ENCODE measurements at places on chromosomes 7 and 10.

- no peak for DNase-seq
These were observed 170.0 kb upstream of the MKLN1 start for GRCh38 chr7:131157530-131158243.

DNA sequence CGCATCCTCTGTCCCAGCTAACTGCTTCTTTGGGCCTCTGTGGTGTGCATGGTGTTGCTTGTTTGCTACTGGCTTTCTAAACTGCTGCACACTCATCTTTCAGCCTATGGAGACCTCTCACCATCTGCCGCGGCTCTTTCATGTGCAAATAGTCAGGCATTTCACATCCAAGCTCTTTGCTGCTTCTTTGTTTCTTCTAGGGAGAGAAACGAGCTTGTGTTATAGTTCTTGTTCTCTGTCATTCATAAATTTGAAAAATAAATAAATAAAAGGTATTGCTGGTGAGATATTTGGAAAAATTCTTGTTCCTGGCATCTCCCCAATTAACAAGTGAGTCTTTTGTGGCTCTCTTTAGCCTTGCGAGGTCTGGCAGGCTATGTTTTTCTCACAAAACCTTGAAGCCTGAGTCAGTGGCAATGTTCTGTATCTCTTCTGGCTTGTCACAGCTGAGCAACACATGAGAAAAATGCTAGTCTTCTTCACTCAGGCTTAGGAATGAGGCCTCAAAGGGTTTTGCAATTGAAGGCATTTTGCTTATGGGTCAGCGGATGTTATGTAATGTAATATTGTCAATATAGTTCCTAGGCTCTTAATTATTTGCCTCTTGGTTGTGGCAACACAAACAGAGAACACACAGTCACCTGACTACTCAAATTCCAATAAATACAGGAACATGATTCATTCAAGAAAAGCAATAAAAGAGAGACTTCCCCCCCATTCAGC lies 274.0 kb downstream of the FRMD4A start:
- no peak for DNase-seq

GRCh38 chr10:48509974-48510692 lies 94.7 kb downstream of the ARHGAP22 start:
- DNase-seq, result no peak

DNA sequence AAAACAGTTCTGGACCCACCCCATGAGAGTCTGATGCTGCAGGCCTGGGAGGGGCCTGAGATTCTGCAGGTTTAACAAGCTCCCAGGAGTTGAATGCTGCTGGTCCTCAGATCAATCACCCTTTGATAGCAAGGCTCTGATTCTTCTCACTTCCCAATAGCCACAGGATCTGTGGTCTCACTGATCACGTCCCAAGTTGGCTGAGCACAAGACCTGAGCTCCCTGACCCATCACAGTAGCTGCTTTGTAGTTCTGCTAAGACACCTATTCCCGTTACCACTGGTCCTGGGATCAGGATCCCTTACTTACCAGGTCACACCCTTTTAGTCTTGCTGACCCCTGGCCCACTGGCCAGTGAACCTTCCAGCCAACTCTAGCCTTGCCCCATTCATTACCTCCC lies 372.8 kb downstream of the PHTF2 start:
- no peak for DNase-seq

GRCh38 chr7:103640031-103640779 lies 194.2 kb upstream of the SLC26A5 start:
- no peak for DNase-seq

GRCh38 chr10:114404171-114405010 lies at the start of gene AFAP1L2:
Gene AFAP1L2, minus strand, starts transcription at chr10:114404502. Its CDS starts 47 bp downstream, at chr10:114404455.
- peak; percentile 62 for DNase-seq

DNA sequence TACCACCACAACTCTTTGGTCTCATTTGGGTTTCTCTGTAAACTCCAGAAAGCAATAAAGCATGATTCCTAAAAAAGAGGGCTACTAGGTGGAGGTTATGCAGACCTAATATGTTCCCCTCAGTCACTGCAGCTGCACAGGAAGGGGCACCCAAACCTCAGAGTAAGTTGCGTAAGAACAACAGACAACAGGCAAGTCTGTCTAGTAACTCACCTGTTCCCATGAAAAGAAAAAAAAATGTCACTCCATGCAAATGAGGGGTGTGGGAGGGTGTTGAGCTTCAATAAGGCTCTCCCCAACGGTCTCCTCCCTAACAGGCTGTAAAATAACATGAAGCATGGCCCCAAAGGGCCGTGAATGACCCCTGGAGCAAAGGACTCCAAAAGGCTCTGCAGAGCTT lies 461.4 kb downstream of the KCNMA1 start:
- DNase-seq, result no peak

DNA sequence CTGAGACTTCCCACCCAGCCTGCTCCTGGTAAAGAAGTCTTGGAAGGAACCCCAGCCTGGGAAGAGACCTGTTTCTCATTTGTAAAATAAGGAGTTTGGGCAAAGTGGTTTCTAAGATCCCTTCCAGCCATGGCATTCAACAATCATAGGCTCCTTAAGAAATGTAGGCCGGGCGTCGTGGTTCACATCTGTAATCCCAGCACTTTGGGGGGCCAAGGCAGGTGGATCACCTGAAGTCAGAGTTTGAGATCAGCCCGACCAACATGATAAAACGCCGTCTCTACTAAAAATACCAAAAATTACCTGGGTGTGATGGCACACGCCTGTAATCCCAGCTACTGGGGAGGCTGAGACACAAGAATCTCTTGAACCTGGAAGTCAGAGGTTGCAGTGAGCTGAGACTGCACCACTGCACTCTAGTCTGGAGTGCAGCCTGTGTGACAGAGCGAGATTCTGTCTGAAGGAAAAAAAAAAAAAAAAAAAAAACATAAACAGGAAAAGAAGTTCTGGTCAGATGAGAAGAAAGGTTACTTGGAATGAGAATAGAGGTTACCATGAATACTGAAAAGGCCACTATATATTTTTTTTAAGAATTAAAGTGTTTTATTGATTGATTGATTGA lies 15.9 kb downstream of the DLG5 start:
- peak; percentile 41 for DNase-seq

- DNase-seq, result no peak
These were observed at the start of gene TMUB1 for GRCh38 chr7:151083071-151083823. Gene TMUB1, minus strand, starts transcription at chr7:151083493. Its CDS starts 930 bp downstream, at chr7:151082563.

- no peak for DNase-seq
These were observed 703.5 kb downstream of the GATA3 start for GRCh38 chr10:8758029-8758428.

DNA sequence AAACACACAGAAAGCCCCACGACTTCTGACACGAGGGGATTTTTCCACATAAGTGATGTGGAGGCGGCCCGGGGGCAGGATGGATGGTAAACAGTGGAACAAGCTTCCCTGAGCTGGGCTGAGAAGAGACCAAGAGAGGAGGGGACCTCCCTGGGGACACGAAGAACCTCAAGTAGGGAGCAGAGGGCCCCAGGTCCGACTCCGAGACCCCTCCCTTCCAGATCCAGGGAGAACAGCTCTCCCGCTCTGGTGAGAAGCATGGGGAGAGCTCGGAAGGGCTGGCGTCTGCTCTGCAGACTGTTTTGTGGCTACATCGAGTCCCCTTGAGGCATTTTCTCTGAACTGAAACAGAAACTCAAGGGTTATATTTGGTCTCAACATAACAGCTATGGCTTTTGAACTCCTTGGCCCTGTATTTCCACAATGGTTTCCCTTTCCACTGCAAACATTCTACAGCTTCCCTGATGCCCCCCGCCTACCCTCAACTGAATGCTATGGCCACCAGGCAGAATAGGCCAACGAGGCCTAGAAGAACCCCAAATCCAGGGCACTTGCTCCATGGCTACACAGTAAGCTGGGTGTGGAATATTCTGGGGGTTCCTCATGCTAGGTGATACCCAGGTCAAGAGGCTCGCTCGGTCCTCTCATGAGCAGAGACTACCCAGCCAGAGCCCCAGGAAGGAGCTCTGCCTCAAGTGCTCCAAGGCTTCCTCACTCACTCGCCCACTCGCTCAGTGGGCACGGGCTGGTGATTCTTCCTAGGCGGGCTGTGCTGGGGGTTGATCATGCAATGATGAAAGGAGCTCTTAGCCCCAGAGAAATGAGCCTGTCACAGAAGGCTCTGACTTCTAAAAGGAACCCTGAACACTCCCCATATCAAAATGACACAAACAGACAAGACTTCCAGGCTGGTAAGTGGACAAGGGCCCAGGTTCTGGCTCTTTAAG lies 47.5 kb downstream of the FAM53B start:
- DNase-seq, result no peak

DNA sequence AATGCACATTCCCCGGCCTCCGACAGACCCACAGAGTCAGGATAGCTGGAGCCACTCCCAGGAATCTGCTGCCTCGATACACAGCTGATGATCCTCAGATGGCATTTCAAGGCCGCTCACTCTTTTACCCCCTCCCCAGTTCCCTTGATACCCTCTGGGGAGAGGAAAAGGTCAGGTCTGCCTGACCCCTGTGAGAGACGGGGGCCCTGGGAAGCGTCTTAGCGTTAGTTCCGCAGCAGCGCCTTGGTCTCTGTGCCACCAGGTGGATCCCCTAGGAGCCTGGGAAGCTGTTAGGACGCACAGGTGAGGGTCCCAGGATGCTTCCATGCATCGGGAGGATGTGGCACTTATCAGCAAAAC lies 420.5 kb upstream of the FOXK1 start:
- no peak for DNase-seq

GRCh38 chr10:114151486-114151885 lies 22.5 kb downstream of the CCDC186 start:
- DNase-seq, result no peak
